ENCODE measurements at places on chromosomes 11 and 22. TPM values are rescaled to one million over a fixed set of nuclear protein-coding genes. Genes with fewer than 3 reads are reported as not detected.

DNA sequence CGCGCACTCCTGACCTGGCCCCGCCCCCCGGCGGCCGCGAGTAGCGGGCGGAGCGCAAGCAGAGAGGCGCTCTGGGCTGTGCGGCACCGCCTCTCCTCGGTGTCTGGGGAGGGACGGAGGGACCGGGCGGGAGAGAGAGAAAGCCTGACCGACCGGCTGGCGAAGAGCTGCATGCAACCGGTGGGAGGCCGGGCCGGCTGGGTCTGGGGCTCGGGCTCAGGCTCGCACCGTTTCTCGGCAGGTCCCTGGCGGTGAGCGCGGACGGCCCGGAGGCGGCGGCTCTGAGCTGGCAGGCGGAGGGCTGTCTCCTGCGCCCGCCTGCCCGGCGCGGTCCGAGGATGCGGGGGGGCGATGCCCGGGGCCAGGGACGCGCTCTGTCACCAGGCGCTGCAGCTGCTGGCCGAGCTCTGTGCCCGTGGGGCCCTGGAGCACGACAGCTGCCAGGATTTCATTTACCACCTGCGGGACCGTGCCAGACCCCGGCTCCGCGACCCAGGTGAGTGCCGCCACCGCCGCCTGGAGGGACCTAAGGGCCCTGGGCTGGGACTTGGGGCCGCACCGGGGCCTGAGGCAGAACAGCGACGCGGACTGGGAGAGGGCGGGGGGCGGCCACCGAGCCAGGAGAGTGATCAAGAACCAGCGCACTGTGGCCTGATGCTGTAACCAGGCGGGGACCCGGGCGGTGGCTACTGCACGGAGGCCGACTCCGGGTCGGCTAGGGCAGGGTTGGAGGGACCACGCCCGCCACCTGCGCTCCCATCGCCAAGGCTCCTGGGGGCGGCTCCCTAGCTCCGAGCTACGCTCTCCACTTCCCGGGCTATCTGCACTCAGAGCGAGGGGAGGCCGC lies at the start of gene SYT9:
TSS of gene SYT9 (plus strand) at position 69 of the 847 bp plus-strand sequence. CDS start at position 352, 283 bp downstream.
- H3K27me3 ChIP-seq = peaks cover 52% of the 10 kb centered on the region
- no peaks in the 10 kb centered on the region for H3K36me3 ChIP-seq
- H3K4me3 ChIP-seq = peak within 1 kb of the TSS; percentile 38
- no peaks in the 10 kb centered on the region for H3K4me1 ChIP-seq

DNA sequence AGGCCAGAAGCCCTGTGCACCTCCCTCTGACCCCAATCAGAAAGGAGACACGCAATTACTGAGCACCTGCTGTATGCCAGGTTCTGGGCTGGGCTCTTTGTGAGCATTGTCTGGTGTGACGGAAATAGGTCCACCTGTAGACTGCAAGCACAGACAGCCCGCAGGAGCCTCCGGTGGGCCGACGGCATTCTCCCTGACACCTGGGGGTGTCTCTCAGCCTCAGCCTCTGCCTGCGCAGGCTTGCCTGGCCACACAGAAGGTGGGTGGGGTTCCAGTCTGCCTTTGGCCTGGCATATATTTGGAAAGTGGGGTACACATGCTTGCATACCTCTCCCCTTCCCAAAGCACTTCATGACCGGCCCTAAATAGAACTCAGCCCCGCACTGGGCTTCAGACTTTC lies 129.3 kb downstream of the BUD13 start:
- H3K27ac ChIP-seq = no peak overlapping the region
- H3K27me3 ChIP-seq = no peaks in the 10 kb centered on the region
- H3K36me3 ChIP-seq = no peaks in the 10 kb centered on the region

DNA sequence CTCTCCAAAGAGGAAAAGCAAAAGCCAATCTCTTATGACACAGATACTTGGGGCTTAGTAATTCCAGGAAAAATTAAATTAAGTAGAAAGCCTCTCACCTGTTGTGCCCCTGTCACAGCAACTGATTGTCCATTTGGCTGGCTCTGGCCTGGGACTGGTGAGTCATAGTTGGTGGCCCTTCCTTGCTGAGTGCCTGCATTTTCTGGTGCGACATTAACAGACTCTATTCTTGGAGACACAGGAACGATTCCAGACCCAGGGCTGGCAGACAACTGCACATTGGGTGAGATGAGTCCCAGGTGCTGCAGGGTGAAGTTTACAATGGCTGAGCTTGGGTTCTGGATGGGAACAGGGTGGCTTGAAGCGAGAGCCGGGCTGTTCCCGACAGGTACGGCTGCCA lies 15.6 kb downstream of the E2F8 start:
- DNase-seq = no peak
- no peak overlapping the region for H3K27ac ChIP-seq
- no peaks in the 10 kb centered on the region for H3K4me1 ChIP-seq
- no peaks in the 10 kb centered on the region for H3K27me3 ChIP-seq
- H3K36me3 ChIP-seq = peaks cover 14% of the 10 kb centered on the region

DNA sequence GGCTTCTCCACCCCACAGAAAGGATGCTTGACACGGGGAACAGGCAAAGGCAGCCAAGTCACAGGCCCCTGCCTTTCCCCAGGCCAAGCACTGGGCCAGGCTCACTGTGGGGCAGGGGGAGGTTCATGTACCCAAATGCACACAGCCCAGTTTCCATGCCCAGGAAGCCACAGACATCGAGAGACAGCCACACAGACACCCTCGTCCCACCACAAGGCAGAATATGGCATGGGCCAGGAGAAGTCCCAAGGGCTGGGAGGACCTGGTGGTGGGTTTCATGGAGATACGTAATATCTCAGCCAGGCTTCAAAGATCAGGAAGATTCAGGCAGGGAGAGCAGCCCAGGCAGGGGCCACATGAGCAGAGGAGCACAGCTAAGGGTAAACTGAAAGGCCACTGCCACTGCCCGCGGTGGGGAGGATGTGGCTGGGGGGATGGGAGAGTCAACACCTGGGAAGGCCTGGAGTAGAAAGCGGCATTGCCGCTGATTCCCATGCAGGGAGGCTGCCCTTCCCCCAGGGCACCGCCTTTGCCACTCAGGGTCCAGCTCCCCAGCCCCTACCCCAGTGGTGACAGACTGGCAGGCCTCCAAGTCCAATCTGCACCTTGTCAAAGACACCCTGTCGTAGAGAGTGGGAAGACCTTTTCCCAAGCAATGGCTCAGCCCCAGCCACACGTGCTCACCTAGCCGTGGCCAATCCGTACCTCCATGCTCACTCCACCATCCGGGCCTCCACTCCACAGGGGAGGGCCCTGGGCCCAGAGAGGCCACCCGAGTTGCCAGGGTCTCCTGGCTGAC lies 2.4 kb upstream of the MFNG start:
- H3K36me3 ChIP-seq = peaks cover 8% of the 10 kb centered on the region
- H3K4me1 ChIP-seq = peaks cover 57% of the 10 kb centered on the region
- no peak overlapping the region for H3K4me3 ChIP-seq
- no peaks in the 10 kb centered on the region for H3K27me3 ChIP-seq

- no peaks in the 10 kb centered on the region for H3K4me1 ChIP-seq
- H3K27me3 ChIP-seq = peaks cover 10% of the 10 kb centered on the region
- H3K27ac ChIP-seq = no peak overlapping the region
- no peak overlapping the region for H3K4me3 ChIP-seq
- H3K36me3 ChIP-seq = no peaks in the 10 kb centered on the region
Observed at GRCh38 chr11:34004236-34004635, 47.3 kb upstream of the CAPRIN1 start.

DNA sequence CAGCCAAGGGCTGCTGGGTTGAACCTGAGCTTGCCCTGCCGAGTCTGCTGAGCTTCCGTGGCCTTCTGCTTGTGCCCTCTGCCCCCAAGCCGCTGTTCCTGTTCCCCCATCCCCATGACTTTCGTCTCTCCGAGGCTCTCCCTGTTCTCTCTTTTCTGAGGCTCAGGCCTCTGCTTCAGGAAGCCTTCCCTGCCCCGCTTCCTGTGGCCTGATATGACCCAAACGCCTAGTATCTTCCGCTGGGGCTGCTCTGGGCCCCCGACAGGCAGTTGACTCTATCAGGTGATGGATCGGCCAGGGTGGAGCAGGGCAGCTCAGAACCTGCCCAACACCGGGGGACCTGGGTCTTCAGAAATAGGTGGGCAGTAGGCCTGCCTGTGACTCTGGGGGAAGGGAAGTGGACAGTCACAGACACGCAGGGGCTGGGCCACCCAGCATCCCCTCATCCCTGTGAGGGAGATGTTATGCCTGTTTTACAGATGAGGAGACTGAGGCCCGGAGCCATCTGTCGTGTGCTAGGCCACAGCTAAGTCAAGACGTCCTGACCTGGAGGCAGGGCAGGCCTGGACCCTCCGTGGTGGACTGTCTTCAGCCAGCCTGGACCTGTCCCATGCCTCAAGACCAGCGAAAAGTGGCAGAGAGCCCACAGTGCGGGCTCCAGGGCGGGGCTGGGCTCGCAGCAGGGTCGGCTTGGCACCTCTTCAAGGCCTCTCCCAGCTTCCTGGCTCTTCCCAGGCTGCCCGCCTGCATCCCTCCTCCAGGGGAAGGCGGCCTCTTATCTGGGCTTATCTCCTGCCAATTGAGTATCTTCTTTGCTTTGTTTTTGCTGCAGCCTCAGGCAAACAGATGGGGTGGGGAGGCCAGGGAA lies 16.2 kb downstream of the BAD start:
- H3K36me3 ChIP-seq = no peaks in the 10 kb centered on the region
- peak overlapping the region; percentile 88 for H3K27ac ChIP-seq

- H3K27me3 ChIP-seq = peaks cover 3% of the 10 kb centered on the region
- DNase-seq = no peak
- no peak overlapping the region for H3K4me3 ChIP-seq
- H3K36me3 ChIP-seq = no peaks in the 10 kb centered on the region
- no peak overlapping the region for H3K27ac ChIP-seq
- peaks cover 14% of the 10 kb centered on the region for H3K4me1 ChIP-seq
Observed at GRCh38 chr11:123559523-123559955, 94.9 kb downstream of the SCN3B start.

- peaks cover 5% of the 10 kb centered on the region for H3K27me3 ChIP-seq
- H3K4me3 ChIP-seq = no peak overlapping the region
- H3K36me3 ChIP-seq = no peaks in the 10 kb centered on the region
Observed at GRCh38 chr22:45575607-45576272, 73.1 kb downstream of the FBLN1 start.

- no peak for DNase-seq
- no peaks in the 10 kb centered on the region for H3K36me3 ChIP-seq
- no peaks in the 10 kb centered on the region for H3K4me1 ChIP-seq
- H3K4me3 ChIP-seq = no peak overlapping the region
- H3K27me3 ChIP-seq = peaks cover 28% of the 10 kb centered on the region
Observed at GRCh38 chr11:75631086-75631730, 37.6 kb downstream of the MAP6 start.

- no peaks in the 10 kb centered on the region for H3K36me3 ChIP-seq
- H3K4me3 ChIP-seq = no peak overlapping the region
- H3K27me3 ChIP-seq = no peaks in the 10 kb centered on the region
- peak overlapping the region; percentile 76 for H3K27ac ChIP-seq
- peak; percentile 59 for DNase-seq
- peaks cover 82% of the 10 kb centered on the region for H3K4me1 ChIP-seq
Observed at GRCh38 chr11:48013269-48013901, 33.0 kb downstream of the PTPRJ start.

DNA sequence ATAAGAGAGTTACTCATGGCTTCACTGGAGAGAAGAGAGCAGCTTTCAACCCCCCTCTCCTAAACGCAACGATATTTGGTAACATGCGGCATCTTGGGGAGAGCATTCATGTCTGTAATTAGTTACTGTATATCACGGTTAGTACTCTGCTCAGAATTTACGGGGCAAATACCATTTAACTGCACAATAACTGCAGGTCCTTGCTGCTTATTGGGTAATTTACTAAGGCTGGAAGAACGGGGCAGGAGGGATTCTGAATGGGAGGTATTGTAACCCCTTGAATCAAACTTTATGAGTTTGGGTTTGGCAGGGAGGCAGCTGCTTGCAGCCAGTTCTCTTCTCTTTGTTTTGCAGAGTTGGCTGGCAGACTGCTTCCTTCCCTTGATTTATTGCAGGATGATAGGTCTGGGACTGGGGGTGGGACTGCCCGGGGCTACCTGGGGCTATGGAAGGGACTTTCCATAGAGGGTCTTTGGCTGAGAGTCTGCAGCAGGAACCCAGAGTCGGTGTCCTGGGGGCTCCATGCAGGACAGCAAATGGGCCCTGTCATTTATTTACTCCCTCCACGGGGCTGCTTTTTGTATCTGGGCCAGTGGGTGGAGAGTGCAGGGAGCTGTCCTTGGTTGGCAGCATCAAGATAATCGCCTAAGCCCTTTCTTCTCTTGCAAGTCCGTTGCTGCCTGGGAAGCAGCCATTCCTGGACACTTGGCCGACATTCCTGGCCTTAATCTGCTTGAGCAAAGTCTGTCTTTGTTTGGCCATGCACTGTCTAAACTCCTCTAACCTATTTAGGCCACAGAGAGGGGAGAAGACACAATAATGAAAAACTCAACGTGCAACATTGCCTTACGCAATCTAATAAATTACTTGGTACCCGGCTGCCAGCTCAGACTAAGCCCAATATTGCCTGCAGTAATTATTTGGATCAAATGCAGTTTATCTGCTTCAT lies 188.9 kb downstream of the ST3GAL4 start:
- DNase-seq = no peak
- peaks cover 15% of the 10 kb centered on the region for H3K27me3 ChIP-seq
- no peaks in the 10 kb centered on the region for H3K36me3 ChIP-seq
- no peak overlapping the region for H3K4me3 ChIP-seq
- no peak overlapping the region for H3K27ac ChIP-seq
- H3K4me1 ChIP-seq = no peaks in the 10 kb centered on the region

- H3K27me3 ChIP-seq = peaks cover 5% of the 10 kb centered on the region
- no peaks in the 10 kb centered on the region for H3K36me3 ChIP-seq
- H3K4me1 ChIP-seq = peaks cover 5% of the 10 kb centered on the region
- DNase-seq = no peak
Observed at GRCh38 chr11:19393941-19394340, 153.2 kb upstream of the E2F8 start.

GRCh38 chr11:128552783-128553661 lies 34.3 kb downstream of the ETS1 start:
- H3K4me3 ChIP-seq = peak overlapping the region; percentile 19
- H3K36me3 ChIP-seq = no peaks in the 10 kb centered on the region
- H3K4me1 ChIP-seq = peaks cover 59% of the 10 kb centered on the region

NCAM1 gene
- total RNA-seq = not detected

TMEM25 gene
- 14.1 TPM for total RNA-seq

CHADL gene
- total RNA-seq = not detected

CLMP gene
- total RNA-seq = 0.15 TPM

ANO9 gene
- 28.9 TPM for total RNA-seq

GGTLC3 gene
- total RNA-seq = not detected
